Kidney (tissue), 22 donors: ENCODE measurements at places on chromosomes 12 and 14.

DNA sequence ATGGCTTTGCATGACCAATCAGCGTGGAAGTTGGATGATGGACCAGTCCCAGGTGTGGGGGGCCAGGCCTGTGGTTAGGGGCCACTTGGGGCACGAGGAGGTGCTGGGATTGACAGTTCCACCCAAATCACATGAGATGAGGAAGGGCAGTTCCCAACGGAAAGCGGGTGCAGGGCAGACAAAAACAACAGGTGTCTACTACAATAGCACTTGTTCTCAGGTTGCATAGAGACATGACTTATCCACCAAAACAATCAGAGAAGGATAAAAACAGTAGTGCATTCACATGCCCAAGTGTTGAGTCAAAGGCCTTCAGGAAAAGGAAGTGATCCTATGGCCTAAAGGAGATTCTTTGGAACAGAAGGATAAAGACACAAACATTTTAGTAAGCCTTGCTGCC lies 14.6 kb upstream of the EIF2B2 start:
- no peak for DNase-seq

- no peak for DNase-seq
These were observed 50.3 kb downstream of the KCNA1 start for GRCh38 chr12:4960030-4960429.

DNA sequence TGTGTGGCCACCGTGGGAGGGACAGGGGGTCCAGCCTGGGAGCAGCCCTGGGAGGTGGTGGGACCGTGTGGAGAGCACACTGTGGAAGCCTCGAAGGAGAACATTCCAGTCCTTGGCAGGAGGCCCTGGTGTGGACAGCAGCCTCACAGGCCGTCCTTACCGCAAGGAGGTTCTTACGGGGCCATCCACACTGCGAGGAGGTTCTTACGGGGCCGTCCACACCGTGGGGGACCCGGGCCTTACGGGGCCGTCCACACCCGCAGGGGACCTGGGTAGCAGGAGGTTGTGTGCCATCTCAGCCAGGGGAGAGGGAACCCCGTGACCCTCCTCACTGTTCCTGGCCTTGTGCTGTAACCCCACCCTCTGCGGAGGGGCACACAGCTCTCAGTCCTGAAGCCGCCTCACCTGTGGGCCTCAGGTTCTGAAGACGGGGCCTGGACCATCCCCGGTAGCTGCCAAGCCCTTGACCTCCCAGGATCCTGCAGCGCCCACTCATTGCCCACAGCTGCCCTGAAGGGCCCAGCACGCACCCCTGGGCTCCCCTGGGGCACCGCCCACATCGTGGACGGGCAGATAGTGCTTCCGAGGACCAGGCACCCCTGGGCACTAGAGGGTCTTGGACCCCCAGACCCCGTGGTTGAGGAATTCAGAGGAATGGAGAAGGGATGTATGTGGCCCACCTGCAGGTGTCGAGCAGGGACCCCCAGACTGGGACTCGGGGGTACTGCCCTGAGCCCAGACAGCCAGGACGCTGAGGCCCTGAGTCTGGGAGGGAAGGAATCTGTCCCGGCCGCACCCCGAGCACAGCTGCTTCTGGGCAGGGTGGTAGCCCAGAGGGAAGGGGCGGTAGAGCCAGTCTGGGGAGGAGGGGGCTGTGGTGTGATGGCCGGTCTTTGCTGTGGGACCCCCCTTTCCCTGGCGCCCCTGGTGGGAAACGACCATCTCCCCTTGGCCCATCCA lies 37.3 kb downstream of the LRCOL1 start:
- no peak for DNase-seq

- no peak for DNase-seq
These were observed 155.5 kb downstream of the SYT1 start for GRCh38 chr12:79020106-79020505.

DNA sequence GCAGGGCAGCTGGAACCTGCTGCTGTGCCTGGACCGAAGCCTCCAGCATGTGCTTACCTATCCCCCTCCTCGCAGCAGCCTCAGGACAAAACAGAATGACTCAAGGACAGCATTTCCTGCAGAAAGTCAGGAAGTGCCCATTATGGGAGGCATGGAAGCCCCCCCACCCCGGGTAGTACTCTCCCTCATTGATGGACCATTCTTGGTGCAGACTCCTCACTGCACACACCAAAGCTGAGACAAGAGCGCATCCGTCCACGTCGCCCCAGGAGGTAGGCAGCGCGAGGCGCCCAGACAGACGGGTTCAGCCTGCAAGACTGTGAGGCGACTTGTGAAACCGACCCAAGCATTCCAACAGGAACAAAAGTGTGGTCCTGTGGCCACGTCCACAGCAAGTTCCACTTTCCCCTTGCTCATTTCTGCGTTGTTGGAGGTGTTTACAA lies 243.9 kb upstream of the ATXN7L3B start:
- DNase-seq: no peak

- DNase-seq: peak; percentile 44
These were observed 19.2 kb upstream of the CORO1C start for GRCh38 chr12:108750526-108750925.

- no peak for DNase-seq
These were observed 38.2 kb downstream of the BDKRB1 start for GRCh38 chr14:96294246-96294645.

- DNase-seq: no peak
These were observed 485 bp upstream of the PNMA1 start for GRCh38 chr14:73714656-73715081.

DNA sequence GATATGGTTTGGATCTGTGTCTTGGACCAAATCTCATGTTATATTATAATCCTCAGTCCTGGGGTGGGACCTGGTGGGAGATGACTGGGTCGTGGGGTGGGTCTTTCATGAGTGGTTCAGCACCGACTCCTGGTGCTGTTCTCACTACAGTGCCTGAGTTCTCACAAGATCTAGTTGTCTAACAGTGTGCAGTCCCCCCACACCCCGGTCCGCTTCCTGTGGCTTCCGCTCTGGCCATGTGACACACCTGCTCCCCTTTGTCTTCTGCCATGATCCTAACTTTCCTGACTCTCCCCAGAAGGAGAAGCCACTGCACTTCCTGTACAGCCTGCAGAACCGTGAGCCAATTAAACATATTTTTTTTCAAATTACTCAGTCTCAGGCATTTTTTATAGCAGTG lies 1262.2 kb downstream of the TMEM121 start:
- DNase-seq: no peak

DNA sequence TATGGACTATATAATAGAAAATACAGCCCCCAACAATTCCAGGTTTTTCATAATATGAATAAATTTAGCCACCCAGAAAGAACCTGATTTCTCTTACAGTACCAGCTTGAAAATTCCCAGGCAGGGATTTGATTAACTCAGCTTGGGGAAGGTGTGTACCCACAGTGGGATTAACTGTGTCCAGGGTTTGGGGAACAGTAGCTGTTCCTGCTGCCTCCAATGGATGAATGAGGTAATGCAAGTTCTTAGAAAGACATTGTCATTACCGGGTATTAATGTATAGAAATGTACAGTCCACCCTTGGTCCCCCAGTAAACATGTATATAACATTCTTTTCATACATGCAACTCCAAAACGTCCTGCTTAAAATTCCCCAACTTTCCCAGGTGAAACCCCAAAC lies 115.6 kb downstream of the LRIG3 start:
- no peak for DNase-seq

DNA sequence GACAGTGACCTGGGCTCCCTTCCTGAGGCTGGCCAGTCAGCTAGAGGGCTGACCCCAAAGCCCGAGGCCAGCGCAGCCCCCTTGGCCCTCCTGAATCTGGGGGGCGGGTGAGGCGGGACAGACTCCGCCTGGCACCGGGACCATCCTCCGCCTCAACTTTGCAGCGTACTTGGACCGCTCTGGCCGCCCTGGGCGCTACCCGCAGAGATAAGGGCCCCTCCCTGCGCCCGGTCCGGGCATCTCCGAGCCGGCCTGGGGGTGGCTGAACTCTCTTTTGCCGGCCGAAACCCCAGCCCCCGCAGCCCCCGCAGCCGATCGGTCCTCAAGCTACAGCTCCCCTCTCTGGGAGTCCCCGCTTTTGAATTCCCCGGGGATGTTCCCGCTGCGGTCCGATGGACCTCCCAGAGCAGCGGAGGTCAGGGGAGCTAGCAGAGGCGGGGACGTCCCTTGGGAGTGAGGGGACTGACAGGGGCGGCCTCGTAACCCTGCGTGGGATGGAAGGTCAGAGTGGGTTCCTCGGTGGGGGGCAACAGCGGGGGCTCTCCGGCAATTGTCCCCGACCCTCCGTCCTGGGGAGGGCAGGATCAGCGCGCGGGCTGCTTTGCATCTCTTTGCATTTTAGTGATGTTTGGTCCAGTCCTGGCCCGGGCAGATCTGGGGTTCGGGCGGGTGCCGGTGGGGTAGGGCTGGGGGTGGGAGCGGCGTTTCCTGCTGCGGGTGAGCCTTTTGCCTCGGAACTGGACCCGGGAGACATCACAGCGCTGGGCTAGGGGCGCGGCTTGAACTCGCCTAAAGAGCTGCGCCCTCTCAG lies at the start of gene CRIP1:
TSS of gene CRIP1 (plus strand) at position 724 of the 811 bp plus-strand sequence. CDS start 374 bp downstream, outside the sequence.
- DNase-seq: no peak

GRCh38 chr12:94386422-94386821 lies 73.2 kb downstream of the CEP83 start:
- no peak for DNase-seq

DNA sequence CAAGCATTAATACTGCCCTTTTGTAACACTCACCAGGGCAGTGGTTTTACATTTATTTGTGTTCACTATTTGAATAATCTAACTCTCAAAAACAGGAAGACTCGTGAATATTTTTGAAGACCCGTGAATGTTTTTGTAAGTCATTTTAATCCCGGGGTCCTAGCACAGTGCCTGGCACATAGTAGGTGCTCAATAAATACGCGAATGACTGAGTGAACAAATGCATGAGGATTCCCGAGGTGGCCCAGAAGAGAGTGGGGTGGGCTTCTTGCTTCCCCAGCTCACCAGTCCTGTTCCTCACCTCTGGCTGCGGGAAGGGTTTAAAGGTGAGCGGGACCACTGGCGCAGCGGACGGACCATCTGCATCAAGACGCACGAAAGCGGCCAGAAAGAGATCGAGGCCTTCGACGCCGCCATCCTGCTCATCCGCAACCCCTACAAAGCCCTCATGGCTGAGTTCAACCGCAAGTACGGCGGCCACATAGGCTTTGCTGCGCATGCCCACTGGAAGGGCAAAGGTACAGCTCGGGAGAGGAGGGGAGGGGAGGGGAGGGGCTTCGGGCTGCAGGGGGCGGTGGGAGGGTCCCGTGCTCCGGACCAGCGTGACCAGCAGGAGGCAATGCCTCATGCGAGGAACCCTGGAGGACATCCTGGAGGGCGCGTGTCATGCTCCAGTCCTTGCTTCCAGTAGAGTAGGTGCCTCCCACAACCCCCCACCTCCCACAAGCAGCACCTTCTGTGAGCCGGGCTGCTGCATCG lies 98.9 kb downstream of the CMKLR1 start:
- no peak for DNase-seq

DNA sequence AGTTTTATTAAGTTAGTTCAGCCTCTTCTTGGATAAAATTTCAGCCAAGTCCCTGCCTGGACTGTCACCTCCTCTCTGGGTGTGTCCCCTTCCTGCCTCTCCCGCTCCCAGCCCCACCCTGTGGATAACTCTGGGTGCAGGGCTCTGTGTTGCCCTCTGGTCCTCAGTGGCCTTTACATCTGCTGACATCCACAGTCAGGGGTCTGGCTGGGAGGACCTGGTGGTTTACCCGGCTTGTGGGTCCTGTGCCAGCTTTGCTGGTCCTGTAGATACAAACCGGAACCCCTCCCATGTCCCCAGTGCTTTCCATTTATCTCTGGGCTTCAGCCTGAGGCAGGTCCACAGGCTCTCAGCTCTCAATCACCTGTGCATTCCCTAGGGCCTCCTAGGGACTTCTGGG lies 28.9 kb upstream of the PLEKHG3 start:
- no peak for DNase-seq

DNA sequence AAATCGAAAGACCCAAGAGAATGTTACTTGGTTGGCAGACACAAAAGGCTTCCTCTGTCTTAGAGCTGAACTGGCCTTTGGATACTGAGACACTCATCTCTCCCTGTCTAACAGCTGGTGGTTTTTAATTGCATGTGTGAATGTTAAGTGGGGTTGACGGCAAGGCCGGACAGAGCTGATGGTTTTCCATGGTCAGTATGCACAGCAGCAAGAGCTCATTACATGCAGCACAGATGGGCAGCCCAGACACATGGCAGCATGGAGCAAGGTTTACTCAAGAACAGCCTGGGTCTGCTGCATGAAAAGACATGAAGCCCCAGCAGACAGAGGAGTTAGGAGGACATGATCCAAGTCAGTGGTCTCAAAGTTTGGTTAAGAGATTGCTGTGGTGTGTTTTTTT lies 27.8 kb upstream of the CACNA2D4 start:
- DNase-seq: no peak

DNA sequence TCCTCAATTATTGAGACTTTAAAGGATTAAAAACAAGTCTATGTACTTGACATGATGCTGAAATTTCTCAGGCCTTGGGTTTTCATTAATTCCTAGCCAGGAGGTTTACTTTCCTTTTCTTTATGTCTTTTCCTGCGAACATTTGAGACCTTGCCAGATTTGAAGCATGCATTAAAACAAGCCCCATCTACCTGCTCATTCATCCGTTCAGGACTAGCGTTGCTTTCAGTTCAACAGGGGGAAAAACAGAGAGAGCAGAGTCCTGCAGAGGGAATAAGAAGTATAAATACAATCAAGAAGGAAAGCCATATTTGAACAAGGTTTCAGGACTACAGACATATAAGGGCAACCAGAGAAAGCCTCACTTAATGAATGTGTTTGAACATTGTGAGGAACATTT lies 542.4 kb downstream of the DIO2 start:
- peak; percentile 68 for DNase-seq

DNA sequence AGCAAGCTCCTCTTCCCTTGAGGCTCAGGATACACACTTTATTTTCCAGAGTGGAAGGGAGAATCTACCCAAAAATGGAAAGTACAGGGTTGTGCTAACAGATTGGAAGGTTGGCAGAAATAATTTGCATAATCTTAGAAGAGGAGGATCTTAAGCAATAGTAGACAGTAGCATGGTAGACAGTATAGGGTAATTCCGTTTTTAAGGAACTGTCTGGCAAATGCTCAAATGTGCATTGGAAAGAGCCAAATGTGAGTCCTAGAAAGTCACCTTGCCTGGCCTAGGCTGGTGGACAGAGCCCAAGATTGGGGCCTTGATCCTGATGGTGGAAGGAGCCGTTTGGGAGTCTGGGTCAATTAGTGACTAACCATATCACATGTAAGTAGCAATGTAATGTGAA lies 13.1 kb upstream of the CARMIL3 start:
- DNase-seq: no peak

- DNase-seq: no peak
These were observed at the start of gene KRT4 for GRCh38 chr12:52813885-52814709. Gene KRT4 (minus strand): TSS chr12:52814116. CDS start chr12:52814058, 58 bp downstream.

DNA sequence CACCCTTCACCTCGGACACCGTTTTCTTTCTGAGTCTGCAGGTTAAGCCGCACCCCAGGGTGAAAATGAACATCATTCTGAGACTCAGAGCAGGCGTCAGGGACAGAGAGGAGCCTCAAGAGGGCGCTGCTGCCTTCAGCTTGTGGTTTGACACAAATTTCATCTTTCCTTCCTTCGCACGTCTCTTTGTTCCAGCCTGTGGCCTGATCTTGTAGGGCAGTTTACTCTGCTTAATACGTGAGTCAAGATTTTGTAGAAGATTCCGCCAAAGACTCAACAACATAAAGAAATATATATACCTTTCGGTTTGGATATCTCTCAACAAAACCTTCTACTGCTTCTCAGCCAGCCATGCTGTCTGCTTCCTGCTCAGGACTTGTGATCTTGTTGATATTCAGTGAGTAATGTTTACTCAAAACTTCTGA lies 329.3 kb upstream of the OR4E1 start:
- no peak for DNase-seq
